Activated T-helper 2 cell treated with anti-CD3 and anti-CD28 coated beads, Interferon-gamma antibody, Interleukin-2, Interleukin-4, amounts not matched to agents 10 μg/mL and 5 μg/mL and 100 μg/mL, durations not matched to agents 14 hours and 24 hours and 36 hours (primary cell): ENCODE measurements at places on chromosomes 7 and 10. TPM values are rescaled to one million over a fixed set of nuclear protein-coding genes. Genes with fewer than 3 reads are reported as not detected.

Gene CFAP58
- total RNA-seq, result 0.57 and 1.1 TPM in 2 replicates

DNA sequence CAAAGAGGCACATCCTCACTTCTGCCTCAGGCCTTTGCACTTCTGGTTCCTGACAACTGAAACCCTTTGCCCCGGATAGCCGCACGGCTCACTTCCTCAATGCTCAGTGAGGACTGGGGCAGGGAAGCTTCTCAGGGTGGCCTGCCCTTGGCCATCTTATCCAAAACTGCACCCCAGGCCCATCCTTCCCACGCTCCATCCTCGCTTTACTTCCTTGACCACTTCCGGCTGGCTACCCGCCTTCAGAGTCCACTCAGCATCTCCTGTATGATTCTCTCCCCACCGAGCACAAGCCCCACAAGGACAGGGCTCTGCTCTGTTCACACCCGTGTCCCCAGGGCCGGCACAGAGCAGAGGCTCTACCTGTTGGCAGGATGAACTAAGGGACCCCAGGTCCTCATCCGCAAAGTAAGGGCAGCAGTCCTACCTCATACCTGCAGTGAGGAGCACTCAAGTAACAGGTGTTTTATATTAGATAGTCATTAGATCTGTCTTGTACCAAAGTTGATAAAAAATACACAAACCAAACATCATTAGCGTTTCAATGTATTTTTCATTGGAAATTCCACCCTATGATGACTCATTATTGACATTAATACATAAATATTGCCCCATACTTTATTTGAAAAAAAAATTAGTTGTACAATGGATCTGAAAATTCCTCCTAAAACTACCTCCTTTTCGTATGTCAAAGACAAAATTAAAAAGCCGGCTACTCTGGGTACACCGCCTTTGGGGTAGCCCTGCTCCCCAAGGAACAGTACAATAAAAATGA, 35.0 kb downstream of the GNA12 start:
- DNase-seq, result no peak
- H3K27ac ChIP-seq, result no peak overlapping the region
- peaks cover 14% of the 10 kb centered on the region for H3K4me1 ChIP-seq
- H3K36me3 ChIP-seq, result peaks cover 5% of the 10 kb centered on the region

Gene TMEM196
- not detected in 2 replicates for total RNA-seq

GRCh38 chr7:148521271-148521670, 69.3 kb upstream of the C7orf33 start:
- no peaks in the 10 kb centered on the region for H3K36me3 ChIP-seq
- H3K27me3 ChIP-seq, result peaks cover 64% of the 10 kb centered on the region
- H3K27ac ChIP-seq, result no peak overlapping the region
- no peak overlapping the region for H3K4me3 ChIP-seq

DNA sequence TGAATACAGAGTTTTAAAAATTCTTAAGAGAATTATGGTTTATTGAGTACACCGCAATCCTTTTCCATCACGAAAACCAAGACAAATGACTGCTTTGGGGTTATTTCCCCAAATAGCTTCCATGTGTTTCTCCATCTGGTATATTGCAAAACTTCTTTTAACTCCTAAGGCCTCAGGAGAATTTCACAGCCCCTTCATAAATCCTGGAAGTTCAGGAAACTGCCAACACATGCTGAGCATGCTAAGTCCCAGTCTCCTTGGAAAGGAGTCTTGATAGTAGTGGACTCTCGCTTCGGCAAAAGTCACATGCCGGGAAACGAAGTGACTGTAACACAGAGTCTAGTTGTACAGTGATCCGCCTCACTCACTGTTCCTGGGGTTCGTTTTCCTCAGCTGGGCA, 88.1 kb upstream of the RSU1 start:
- peaks cover 8% of the 10 kb centered on the region for H3K4me1 ChIP-seq
- peaks cover 8% of the 10 kb centered on the region for H3K27me3 ChIP-seq
- H3K4me3 ChIP-seq, result no peak overlapping the region
- no peaks in the 10 kb centered on the region for H3K36me3 ChIP-seq

- no peak overlapping the region for H3K27ac ChIP-seq
- H3K36me3 ChIP-seq, result no peaks in the 10 kb centered on the region
- no peak overlapping the region for H3K4me3 ChIP-seq
- H3K27me3 ChIP-seq, result peaks cover 4% of the 10 kb centered on the region
- no peaks in the 10 kb centered on the region for H3K4me1 ChIP-seq
Measured at GRCh38 chr7:494259-494687, 25.4 kb downstream of the PDGFA start.

Gene FBXO24
- total RNA-seq, result 0.37 and 0.91 TPM in 2 replicates
